ENCODE measurements at places on chromosomes 13 and 19. TPM values are rescaled to one million over a fixed set of nuclear protein-coding genes. Genes with fewer than 3 reads are reported as not detected.

- DNase-seq = no peak
Observed at GRCh38 chr19:7985481-7985911, 19.9 kb downstream of the ELAVL1 start.

- DNase-seq = no peak
Observed at GRCh38 chr19:23998568-23998967, 83.9 kb downstream of the ZNF726 start.

DNA sequence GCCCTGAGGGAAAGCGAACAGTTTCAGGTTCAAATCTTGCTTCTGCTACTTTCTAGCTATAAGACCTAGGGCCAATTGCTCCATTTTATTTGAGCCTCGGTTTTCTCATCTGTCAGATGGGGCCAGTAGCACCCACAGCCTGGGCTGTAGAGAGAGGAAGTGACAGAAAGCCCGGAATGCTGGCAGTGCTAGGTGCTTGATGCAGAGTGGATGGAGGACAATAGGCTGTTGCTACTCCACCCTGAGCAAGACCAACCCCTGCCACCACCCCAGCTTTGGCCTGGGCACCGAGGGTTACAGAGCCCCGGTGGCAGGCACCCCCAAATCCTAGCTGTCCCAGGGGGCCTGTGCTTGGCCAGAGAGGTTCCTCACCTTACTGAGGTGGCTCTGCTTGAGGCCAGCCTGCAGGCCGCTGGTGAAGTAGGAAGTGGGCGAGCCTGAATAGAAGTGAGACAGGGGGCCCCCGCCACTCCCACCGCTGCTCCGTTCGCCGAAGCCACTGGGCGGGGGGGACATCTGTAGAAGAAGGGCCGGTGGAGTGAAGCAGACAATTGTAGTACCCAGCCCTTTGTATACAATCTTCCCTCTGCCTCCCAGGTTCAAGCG, 2.1 kb upstream of the FDX2 start:
- no peak for DNase-seq

DNA sequence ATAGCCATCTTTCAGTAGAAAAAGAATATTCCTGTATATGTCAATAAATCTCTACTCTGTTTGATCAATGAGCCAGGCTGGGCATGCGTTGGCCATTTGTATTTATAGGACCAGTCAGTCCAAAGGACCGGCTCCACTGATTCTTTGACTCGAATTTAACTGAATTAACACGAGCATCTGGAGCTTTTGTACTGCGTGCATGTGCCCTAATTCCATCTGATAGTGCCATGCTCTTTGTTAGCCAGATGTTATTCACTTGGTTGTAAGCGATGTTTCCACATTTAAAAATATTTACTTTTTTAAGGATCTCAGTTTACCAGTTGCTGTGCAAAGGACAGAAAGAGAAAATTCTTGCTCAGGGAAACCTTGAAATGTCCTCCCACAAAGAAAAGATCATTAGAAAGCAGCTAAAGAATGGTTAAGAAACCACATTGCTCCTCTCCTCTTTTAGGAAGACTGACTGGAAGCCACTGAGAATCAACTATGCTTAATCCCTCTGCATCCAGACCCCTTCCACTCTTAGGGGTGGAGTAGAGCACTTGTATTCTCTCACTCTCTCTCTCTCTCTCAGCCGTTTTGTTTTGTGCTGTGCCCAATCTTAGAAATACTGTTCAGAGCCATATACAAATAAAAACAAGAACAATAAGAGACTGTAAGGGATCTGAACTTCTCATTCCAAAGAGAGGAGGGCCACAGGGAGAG, 165.8 kb downstream of the DCLK1 start:
- DNase-seq = no peak

DNA sequence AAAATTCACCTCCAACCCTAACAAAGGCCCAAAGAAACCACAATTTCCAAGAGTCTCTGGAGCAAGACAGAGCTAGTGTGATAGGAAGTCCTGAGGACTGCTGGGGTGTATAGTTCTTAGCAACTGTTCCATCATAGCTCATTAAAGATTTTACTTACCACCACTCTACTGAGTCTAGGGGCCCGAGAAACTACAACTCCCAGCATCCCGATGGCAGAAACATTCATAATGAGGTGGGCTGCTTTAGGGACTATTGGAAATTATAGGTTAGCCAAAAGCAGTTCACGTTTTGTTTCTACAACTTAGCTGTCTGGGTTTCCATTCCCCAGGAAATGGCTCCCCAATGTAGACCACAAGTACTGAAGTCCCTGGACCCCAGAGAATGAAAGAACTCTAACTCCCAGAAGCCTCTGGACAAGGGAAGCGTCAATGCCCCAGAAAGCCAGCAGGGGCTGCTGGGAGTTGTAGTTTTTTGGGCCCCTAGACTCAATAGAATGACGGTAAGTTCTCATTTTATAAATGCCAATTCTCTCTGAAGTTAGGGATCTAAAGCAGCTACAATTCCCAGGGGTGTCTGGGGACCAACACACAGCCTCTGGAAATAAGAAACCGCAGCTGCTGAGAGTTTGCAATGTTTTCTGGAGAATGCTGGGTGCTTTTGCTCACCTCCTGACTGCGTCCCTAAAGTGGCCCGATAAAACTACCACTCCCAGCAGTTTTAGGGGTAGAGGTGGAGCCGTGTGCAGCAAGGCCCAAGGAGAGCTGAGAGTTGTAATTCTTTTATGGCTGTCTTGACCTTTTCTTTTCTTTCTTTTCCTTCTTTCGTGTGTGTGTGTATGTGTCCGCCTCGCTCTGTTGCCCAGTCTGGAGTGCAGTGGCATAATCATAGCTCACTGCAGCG, 11.1 kb downstream of the FTL start:
- DNase-seq = peak; percentile 65

RFPL4A gene
- total RNA-seq = not detected
